Natural killer cell (primary cell): ENCODE measurements at places on chromosomes 11 and 22. TPM values are rescaled to one million over a fixed set of nuclear protein-coding genes. Genes with fewer than 3 reads are reported as not detected.
A peak's percentile ranks its signal among the peaks of the same experiment; 100 is the strongest.

Gene UPB1
- total RNA-seq: 0.33 TPM

DNA sequence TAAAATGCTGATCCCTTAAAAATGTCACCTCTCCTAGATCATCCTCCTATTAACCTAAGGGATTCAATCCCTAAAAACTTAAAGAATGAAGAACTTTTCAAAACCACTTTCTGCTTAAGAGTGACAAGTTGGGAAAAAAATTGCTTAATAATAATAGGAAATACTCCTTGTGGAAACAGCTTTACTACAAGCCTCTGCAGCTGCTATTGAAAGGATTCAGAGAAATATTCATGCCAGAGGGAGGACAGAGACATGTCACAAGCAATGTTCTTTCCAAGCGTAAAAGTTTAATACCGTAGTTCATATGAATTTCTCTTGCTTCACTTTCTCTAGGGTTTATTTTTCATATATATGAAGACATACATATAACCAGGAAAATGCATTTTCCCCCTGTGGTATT lies 98.2 kb downstream of the ARHGAP20 start:
- H3K27me3 ChIP-seq: no peaks in the 10 kb centered on the region
- no peaks in the 10 kb centered on the region for H3K4me1 ChIP-seq
- H3K4me3 ChIP-seq: no peak overlapping the region
- DNase-seq: no peak
- no peaks in the 10 kb centered on the region for H3K36me3 ChIP-seq

DNA sequence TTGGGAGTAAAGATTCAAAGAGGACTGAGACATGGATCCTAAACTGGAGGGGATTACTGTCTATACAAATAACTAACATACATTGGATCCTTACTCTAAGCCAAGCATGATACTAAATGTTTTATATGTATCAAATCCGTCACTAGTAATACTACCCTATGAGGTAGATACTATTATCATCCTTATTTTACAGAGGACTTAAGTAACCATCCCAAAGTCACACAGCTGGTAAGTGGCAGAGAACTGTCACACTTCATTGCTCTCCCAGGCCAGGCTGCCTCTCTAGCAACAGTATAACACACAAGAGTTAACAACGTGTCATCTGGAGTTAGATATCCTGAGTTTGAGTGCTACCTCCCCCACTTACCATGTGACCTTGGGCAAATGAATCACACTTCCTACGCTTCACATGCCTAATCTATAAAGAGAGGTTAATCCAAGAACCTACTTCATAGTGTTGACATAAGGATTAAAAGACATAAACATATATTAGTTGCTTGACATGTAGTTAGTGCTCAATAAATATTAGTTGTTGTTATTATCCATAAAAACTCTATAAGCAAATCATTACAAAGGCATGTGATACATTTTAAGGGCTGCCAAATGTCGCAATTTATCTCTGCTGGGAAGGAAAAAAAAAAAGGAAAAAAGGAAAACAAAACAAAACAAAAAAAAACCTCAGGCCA lies 33.8 kb upstream of the SPON1 start:
- H3K27me3 ChIP-seq: no peaks in the 10 kb centered on the region
- DNase-seq: no peak
- H3K4me1 ChIP-seq: peaks cover 11% of the 10 kb centered on the region
- H3K36me3 ChIP-seq: no peaks in the 10 kb centered on the region
- H3K27ac ChIP-seq: no peak overlapping the region
- H3K4me3 ChIP-seq: no peak overlapping the region

DNA sequence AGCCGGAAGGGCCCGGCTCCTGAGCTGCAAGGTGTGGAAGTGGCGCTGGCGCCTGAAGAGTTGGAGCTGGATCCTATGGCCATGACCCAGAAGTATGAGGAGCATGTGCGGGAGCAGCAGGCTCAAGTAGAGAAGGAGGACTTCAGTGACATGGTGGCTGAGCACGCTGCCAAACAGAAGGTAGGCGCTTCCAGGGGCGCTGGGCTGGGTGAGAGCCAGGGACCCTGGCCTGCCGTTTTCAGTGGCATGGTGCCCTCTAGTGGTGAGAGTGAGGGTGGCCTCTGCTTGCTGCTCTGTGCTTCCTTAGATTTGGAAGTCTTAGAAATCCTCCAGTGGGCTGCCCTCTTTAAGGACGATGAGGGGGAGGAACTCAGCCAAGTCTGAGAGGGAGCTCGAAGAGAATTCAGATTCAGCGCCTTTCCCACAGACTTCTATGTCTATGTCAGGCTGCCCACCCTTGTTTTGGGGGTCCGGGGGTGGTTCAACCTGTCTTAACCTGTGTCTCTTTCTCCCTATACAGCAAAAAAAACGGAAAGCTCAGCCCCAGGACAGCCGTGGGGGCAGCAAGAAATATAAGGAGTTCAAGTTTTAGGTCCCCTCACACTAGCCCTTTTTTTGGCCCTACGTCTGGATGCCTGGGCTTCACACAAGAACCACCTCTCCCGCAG lies 1.8 kb upstream of the PACS1 start:
- no peaks in the 10 kb centered on the region for H3K27me3 ChIP-seq
- peaks cover 55% of the 10 kb centered on the region for H3K36me3 ChIP-seq
- peak overlapping the region; percentile 88 for H3K27ac ChIP-seq
- peak; percentile 69 for DNase-seq
- no peak overlapping the region for H3K4me3 ChIP-seq

- DNase-seq: no peak
- no peaks in the 10 kb centered on the region for H3K4me1 ChIP-seq
- no peaks in the 10 kb centered on the region for H3K36me3 ChIP-seq
- no peak overlapping the region for H3K27ac ChIP-seq
- H3K4me3 ChIP-seq: no peak overlapping the region
These were observed 22.4 kb downstream of the ADM start for GRCh38 chr11:10327254-10327653.
